ENCODE measurements at places on chromosomes 3 and 15.

GRCh38 chr3:66053550-66054094, 14.9 kb upstream of the MAGI1 start:
- no peak for DNase-seq

DNA sequence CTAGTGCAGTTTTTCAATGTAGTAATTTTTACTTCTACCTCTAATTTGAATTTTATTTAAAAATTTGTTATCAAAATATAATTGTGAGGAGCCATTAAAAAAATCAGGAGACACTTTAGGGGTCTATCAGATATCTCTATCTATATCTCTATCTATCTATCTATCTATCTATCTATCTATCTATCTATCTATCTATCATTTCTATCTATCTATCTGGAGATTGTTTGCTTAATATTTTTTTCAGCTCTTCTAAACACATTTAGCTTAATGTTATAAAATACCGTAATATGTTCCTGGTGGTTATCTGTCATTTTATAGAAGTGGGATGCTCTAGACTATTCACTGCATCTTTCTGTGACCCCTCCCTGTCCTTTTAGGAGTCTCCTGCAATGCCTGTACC, 193.7 kb upstream of the P2RY1 start:
- DNase-seq, result no peak

DNA sequence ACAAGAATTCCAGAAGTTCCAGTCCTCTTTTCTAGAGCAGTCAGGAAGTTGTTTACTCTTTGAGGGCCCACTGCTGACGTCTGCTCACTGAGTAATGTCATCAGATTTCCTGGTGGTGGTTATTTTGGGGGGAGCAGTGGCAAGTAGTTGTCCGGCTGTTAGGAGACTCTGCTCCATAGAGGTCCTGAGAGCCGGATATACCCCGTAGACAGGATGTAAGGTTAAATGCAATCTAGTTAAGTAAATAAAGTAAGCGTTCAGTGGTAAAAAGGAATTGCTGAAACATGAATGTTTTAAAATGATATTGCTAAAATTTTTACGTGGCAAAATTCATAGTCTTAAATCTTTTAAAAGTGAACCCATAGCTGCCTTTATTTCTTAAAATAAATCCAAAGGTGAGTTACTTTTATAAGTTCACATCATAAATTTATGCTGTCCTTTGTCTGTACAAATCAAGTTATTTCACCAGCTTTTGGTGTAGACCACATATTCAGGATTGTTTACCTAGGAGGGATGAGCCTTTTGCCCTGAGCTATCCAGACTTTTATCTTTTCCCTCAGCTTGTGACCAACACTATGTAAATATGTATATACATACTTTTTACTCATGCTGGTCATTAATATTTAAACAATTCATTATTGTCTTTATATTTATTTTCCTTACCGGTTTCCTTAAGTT, 65.8 kb downstream of the PDE8A start:
- no peak for DNase-seq

DNA sequence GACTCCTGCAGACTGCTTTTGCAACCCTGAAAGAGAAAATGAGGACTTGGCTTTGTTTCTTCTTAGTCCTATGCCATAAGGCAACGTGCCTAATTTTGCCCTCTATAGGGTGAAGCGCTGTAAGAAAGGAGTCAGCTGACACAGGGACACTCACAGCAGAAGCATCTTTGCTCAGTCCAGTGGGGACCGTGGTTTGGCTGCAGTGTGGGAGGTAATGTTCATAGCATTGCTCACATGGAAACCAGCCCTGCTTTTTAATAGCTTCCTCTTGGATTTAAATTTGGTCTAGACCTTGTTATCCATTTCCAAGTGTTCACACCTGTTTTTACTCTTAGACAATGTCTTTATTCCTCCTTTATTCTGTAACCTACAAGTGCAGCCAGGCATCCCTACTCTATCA, 1032.1 kb downstream of the NTRK3 start:
- no peak for DNase-seq

GRCh38 chr3:46350262-46350565, 3.7 kb upstream of the CCR2 start:
- no peak for DNase-seq
